Daoy (cell line): ENCODE measurements at places on chromosomes 7 and 10. TPM values are rescaled to one million over a fixed set of nuclear protein-coding genes. Genes with fewer than 3 reads are reported as not detected.

- DNase-seq: no peak
Observed at GRCh38 chr7:118029826-118030422, 154.0 kb upstream of the LSM8 start.

- DNase-seq: no peak
Observed at GRCh38 chr10:102646610-102647442, 2.5 kb downstream of the TRIM8 start.

GRCh38 chr10:17238445-17239291, 10.6 kb downstream of the VIM start:
- DNase-seq: peak; percentile 66

Gene GIMAP2
- total RNA-seq: 5.5 and 7.0 TPM in 2 replicates

DNA sequence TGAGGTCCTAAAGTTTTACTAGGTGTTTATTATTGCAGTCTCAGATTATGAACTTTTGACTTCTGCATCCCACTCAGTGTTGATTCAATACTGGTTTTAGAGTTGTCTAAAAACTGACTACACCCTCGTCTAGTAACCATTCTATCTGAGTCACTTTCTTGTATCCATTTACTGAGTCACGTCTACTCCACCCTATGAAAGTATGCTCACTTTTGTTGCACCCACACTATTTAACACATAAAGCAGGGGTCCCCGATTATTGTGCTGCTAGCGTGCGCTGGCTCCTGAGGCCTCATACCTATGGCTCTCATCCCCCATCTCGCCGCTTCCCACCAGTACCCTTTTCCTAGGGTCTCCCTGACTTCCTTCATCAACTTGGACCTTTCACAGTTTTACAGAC, 2.0 kb downstream of the SAMD9 start:
- DNase-seq: peak; percentile 66

DNA sequence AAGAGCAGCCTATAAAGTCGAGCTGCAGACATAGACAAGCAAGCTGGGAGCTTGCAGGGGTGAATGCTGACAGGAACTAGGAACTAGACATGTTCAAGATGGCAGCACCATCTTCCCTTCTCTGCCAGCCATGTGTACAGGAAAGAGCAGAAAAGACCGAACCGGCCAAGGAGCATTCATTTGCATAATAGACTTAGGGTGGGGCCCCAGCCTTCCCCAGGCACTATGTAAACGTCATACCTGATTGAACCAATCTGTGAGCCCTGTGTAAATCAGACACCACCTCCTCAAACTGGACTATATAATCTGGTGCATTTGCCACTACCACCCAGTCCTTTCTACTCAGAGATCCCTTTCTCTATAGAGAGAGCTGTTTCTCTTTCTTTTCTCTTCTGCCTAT, 106.9 kb upstream of the FAM3C start:
- no peak for DNase-seq

Gene CYP3A5
- 0.12 and 0.57 TPM in 2 replicates for total RNA-seq

GRCh38 chr10:9634466-9634865, 1383.2 kb upstream of the CELF2 start:
- DNase-seq: peak; percentile 46
